Endothelial cell (in vitro differentiated cells): ENCODE measurements at places on chromosomes 3 and 15.

GRCh38 chr15:59124261-59124660 is 19.3 kb downstream of the CCNB2 start:
- no peak for DNase-seq

GRCh38 chr3:159825216-159825854 is 163.3 kb upstream of the IL12A start:
- no peak for DNase-seq

DNA sequence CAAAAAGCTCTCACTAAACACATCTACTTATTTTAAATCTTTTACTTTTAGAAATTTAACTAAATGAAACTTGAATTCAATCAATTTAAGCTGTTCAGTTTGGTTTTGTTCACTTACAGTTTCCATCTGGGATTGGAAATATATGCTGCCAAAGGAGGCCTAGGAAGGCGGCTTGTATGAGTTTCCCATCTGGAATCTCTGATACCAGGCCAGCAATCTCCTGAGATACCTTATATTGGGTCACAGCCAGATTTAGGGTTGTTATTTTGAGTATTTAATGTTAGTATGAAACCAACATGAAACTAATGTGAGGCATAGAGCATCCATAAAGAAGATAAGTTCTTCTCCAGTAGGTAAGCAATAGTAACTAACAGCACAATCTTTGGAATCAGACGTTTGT is 94.6 kb downstream of the GMNC start:
- DNase-seq, result no peak

DNA sequence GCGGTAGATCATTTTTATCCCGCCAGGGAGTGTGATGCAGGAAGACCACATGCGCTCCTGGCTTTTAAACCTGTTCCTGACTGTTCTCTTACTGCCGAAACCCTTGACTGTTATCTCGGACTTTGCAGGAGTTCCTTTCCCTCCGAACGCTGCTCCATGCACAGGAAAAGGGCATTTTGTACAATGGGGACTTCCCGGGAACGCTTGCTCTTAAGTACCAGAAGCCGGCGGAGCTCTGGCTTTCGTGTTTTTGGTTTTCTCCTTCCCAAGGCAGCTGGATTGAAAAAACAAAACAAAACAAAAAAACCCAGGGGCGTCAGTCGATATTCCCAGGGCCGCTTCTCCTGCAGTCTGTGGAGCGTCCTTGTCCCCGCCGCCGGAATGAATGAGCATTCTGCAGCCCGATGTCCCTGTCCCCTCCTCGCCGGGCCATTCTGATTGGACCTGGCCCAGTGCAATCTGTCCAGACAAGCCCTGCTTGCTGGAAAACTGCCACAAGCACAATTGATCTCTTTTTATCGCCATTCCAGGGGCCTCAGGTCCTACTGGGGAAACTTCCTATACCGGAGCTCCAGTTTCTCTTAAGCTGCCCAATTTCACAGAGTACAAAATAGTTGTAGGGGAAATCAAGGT is 44.8 kb downstream of the SLC6A1 start:
- DNase-seq, result peak; percentile 51

- no peak for DNase-seq
These were observed 532.8 kb upstream of the TBL1XR1 start for GRCh38 chr3:177729956-177730681.

- DNase-seq, result no peak
These were observed 6.4 kb upstream of the SLC51B start for GRCh38 chr15:65038836-65039235.

DNA sequence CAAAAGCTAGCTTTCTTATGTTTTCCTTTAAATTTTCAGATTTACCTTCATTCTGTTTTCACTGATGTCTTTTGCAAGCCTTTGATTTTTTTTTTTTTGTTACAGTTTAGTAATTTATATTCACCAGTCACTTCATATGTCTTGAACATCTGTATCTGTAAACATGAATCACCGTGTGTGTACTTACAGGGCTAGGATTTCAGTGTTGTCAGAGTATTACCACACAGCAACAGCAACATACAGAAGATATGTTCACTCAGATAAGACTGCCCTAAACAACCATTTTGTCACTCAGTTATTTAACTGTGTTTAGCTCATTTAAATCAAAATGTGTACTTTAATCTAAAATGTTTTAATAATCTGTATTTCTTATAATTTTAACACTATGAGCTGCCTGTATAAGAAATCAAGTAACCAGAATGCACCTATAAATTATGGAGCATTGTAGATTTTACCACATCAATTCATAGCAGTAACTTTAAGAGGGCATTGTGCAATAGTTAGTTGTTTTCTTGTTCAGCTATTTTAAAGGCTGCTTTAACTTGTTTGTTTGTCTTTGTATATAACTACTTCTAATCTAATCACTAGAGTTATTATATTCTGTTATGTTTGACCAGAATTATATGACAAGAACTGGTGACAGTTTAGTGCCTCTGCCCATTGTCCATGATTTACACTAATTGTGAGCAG is 50.4 kb downstream of the GHSR start:
- no peak for DNase-seq

DNA sequence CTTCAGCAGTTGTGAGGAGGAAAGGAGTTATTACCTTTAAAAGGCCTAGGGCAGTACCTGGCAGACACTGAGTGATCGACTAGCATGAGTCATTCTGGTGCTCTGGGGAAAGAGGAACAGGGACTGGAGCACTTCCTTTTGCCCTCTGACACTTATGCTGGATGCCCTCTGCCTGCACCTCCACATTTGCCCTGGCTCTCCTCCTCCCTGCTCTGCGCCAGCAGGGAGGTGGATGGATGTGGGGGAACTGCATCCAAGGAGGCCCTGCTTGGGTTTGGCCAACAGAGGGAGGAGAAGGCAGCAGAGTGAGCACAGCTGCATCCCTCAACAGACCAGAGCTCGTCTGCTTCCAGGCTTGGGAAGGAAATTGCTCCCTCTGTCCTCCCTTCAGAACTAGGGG is 75.0 kb downstream of the SEMA5B start:
- no peak for DNase-seq

DNA sequence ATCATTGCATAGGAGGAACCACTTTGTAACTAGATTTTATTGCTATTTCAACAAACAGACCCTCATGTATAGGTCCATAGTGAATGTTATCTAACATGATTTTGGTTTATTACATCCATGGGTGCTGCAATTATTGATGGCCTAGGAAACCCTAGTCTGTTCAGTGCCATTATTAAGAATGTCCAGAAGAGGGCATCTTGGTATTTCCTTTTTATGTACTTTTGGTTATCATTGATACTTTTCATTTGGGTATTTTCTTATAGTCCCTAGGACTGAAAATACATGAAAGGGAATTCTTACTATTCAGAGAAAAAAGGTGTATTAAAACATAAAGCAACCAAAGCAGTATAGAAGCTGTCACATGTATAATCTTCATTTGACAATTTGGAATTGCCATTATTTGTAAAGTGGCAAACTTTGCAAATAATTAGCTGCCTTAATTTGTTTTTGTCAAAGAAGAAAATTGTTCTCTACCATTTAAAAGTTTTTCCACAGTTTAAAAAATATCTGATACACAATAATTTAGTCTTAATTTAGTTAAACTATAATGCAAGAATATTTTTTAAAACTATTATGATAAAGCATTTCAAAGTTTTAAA is 48.7 kb downstream of the CNOT10 start:
- DNase-seq, result no peak

GRCh38 chr15:31932576-31932975 is 97.7 kb upstream of the CHRNA7 start:
- DNase-seq, result no peak

GRCh38 chr3:182704926-182705325 is 88.4 kb upstream of the ATP11B start:
- DNase-seq, result no peak

GRCh38 chr15:45205192-45205591 is 17.4 kb upstream of the SHF start:
- peak; percentile 76 for DNase-seq

DNA sequence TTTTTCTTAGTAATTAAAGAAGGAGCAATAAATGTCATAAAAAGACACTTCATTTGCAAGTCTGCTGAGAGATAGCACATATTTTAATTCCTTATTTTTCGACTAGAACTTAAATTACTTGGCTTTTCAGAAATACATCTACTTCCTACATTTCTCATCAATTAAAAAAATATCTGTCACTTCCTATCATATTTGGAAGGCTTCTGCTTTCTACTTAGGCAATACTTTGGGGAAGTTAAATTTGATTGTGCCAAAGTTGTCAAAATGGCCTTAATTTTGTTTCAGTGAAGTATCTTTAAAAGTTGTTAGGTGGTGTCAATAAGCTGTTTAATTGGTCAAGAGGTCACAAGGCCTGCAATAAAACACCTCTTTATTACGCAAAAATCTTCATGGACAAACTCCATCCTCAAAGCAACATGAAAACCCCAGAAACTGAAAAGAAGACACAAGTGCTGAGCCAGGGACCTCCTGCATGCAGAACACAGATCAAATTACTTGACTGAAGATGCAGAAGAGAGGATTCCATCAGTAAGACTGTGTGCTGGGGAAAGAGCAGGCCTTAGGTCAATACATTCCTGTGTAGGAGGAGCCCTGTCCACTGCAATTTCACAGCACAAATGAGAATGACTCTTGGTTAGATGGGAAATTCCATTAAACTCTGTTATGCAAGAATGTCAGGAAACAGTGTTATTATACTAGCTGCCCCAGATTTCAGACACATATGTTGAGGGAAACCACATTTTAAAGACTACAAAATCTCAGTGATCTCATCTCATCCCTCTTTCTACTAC is 48.0 kb upstream of the FSTL1 start:
- no peak for DNase-seq

GRCh38 chr3:51355891-51356578 is 29.1 kb upstream of the MANF start:
- DNase-seq, result no peak

DNA sequence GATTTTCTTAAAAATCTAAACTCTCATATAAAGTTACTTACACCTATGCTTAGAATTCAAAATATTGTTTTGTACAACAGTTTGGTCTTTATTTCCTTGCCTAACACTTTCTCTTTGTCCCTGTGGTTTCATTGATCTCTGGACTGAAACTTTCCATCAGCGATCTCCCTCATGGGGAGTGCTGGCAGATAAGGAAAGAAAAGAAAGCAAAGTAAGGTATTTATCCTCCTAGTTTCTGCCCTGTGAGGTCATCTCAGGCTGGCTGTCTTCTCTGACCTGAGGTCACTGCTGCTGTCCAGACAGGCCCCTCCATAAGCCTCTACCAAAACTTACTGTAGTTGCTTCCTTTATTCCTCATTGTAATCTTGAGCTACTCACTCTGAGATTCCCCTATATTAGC is 57.9 kb upstream of the EPHA6 start:
- DNase-seq, result no peak

DNA sequence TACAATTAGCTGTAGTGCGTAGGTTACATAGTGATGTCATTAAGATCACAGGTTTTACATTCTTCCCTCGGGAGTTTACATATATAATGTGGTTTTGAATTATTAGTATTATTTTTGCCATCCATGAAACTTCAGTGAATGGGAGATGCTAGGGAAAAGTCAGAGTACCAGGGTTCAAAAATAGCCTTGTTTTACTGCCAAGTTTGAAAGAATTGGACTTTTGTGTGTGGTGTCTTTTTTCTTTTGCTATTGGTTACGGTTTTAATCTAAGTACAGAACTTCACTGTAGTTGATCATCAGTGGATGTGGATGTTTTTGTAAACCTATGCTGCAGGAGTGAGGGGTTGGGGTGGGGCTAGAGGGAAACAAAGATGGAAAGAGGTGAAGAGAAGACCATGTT is 20.7 kb downstream of the SLC25A26 start:
- no peak for DNase-seq

DNA sequence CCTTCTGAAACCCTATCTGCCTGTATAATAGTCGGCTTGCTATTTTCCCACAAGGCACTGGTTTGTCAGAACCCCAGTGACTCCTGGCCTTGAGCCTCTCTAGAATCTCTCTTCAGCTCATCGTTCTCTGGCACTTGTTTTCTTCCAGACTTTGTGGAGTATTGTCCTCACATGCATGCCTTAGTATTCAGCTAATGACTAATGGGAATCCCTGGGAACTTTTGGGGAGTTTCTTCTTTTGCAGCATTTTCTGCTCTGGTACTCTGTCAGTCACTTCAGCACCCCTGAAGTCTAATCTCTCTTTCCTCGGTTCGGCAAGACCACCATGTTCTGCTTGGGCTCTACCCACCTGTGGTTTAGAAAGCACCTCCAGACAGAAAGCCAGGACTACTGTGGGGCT is 35.8 kb upstream of the THRB start:
- DNase-seq, result no peak

- no peak for DNase-seq
These were observed 534.4 kb downstream of the ZNF385D start for GRCh38 chr3:21216598-21216997.

DNA sequence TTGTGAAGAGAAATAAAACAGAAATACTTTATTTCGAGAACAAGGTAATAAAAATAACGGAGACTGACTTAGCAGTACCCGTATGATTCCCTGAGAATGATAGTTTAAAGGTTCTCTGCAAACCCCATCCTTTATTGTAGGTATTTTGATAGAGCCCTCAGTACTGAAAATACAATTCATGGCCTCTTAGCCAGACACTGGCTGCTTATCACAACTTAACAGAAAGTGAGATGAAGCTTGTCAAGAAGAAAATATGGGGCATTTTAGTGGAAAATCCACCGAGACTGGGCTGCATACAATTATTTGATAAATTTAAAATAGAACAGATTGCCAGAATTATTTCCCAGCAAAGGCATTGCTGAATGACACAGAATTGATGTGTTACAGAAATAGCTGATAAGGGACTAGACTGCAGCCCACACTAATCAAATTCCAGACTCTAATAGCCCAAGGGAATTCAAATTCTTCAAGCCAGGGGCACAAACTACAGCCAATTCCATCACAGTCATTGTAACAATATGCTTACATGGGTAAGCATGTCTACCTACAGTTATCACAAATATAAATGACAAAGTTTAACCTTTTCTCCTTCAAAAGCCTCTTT is 521.9 kb downstream of the PLOD2 start:
- DNase-seq, result no peak

DNA sequence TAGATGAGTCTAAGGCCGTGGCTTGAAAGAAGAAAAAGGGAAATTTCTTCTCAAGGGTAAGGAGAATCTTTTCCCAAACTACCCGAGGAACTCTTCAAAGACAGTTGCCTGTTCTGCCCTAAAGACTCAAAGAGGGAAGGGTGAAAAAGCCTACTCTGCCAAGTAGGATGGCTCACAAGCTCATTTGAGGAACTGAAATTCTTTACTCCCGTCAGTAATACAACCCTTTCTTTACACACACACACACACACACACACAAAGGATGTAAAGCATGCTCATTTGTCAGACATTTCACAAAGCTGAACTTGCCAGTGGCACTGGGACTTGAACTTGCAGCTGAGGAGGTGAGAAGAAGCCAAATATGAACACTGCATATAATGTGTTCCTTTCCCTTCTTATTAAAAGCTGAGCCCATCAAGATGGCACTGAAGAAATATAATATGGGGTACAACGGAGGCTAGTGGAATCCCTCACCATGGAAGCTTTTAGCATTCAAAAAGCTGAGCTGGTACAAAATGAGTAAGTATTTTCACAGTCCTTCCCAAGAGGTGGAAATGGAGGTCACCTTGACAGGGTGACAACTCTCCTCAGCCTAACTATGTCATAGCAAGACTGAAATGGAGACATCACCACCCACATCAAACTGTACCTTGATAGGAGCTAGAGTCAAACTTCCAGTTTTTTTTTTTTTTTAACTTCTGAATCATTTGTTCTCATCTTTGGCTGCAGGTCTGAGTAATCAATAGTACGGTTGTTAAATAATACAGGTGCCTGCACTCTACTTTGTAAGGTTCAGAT is 57.6 kb downstream of the TAFA4 start:
- no peak for DNase-seq
